ENCODE measurements at places on chromosomes 12 and 14.

DNA sequence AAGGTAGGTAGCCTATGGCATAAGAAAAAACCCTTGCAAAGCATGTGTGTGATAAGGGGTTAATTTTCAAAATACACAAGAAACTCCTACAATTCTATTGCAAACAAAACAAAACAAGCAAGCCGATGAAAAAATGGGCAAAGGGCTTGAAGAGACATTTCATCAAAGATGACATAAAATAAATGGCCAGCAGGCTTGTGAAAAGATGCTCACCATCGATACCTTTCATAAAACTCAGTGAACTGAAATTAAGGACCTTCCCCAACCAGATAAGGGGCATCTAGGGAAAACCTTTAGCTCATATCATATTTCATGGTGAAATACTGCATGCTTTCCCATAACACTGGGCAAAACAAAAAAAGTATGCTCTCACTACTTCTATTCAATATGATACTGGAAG lies 131.2 kb downstream of the PPM1H start:
- DNase-seq, result no peak

DNA sequence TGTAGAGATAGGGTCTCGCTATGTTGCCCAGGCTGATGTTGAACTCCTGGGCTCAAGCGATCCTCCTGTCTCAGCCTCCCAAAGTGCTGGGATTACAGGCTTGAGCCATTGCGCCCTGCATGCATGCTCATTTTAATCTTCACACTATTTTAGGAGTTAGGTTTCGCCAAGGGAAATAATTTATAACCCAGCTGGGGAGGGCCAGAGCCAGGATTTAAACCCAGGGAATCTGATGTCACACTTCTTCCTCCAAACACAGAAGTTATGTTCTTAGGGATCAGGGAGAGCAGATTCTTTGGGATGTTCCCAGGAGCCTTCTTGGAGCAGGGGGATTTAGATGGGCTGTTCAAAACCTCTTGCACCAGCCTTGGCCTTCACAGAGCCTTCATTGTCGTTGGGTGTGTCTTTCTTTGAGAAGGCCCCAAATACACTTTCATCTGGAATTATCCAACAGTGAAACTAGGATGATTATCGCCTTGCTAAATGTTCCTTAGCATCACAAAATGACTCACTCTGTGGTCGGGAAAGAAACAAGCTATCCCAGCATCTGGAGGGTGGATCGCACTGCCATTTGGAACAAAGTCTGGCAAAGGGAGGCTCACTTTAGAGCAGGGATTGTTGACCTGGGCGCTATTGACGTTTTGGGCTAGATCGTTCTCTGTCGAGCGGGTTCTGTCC lies 8.2 kb upstream of the PPP1CC start:
- no peak for DNase-seq

DNA sequence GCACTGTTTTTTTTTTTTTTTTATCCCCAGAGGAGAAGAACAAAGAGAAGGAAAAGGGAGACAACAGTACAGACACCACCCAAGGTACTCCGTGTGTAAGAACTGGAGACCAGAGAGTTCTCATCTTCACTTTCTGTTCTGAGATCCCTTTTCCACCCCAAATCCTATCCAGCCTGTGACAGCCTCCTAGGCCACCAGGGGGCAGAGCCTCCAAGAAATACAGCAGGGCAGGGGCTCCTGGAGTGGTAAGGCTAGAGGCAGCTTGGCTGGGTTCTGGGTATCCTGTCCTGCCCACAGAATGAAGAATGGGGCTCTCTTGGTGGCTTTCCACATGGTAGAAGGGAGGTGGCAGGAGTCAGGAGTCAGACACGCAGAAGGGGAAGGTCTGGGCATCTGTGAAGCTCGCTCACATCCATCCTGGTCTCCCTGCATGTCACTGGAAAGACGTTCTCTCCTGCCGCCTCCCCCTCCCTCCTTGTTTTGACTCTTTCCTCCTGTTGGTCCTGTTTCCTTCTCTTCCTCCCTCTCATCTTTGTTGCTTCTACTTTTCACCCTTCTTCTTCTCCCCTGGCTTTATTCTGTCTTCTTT lies 12.0 kb downstream of the CLSTN3 start:
- peak; percentile 69 for DNase-seq

GRCh38 chr14:75426332-75427125 lies 1.3 kb upstream of the JDP2 start:
- no peak for DNase-seq

GRCh38 chr12:123119808-123120207 lies 31.1 kb downstream of the PITPNM2 start:
- DNase-seq, result peak; percentile 58

GRCh38 chr12:22856178-22856577 lies 231.2 kb downstream of the ETNK1 start:
- no peak for DNase-seq

- DNase-seq, result no peak
Observed at GRCh38 chr14:74583689-74584434, 28.2 kb downstream of the LTBP2 start.

DNA sequence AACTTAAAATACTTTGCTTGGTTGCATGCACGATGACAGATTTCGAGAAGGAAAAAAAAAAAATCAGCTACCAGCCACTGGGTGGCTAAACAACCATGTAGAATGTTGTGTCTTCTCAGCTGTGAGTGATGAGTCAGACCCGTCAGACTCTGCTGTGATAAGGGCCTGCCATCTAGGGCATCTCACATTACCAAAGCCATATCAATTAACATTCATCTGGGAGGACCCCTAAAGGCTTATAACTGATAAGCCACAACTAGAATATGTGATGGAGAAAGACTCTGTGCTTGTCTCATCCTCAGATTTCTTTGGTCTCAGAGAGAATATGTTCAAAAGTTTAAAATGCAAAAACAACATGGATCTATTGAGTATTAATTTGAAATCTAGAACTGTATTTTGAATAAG lies 111.5 kb downstream of the PAX9 start:
- DNase-seq, result no peak

DNA sequence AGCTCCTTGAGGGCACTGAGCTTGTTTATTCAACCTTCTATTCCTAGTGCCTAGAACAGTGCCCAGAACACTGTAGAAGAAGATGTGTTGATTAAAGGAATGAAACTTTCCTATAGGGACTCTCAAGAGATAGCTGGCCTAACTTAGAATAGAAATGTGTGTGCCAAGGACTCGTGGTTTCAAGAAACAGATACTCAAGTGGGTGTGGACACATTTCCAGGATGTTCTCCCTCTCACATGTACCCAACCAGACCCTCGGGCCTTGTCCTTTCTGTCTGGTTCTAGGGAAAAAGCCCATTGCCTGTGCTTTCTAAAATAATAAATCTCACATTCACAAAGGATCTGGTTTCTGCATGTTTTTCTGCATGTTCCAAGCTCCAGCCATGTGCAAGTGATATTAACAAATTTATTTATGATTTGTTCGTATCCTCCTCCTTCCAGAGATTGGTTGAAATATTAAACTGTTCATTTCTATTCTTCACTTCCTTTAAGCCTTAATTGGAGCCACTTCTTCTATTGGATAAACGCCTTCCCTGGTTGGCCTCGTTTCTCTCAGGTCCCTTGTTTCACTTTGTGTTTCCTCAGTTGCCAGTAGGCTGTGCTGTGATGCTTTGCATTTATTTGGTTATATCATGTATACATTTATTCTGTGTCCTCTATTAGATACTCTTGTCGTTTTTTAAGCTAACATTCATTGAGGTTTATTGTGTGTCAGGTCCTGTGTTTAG lies 89.8 kb downstream of the CRADD start:
- peak; percentile 68 for DNase-seq

- no peak for DNase-seq
Observed at GRCh38 chr14:71355324-71356201, 448.3 kb downstream of the PCNX1 start.

- peak; percentile 27 for DNase-seq
Observed at GRCh38 chr12:56723889-56724700, 1.0 kb downstream of the NACA start.

DNA sequence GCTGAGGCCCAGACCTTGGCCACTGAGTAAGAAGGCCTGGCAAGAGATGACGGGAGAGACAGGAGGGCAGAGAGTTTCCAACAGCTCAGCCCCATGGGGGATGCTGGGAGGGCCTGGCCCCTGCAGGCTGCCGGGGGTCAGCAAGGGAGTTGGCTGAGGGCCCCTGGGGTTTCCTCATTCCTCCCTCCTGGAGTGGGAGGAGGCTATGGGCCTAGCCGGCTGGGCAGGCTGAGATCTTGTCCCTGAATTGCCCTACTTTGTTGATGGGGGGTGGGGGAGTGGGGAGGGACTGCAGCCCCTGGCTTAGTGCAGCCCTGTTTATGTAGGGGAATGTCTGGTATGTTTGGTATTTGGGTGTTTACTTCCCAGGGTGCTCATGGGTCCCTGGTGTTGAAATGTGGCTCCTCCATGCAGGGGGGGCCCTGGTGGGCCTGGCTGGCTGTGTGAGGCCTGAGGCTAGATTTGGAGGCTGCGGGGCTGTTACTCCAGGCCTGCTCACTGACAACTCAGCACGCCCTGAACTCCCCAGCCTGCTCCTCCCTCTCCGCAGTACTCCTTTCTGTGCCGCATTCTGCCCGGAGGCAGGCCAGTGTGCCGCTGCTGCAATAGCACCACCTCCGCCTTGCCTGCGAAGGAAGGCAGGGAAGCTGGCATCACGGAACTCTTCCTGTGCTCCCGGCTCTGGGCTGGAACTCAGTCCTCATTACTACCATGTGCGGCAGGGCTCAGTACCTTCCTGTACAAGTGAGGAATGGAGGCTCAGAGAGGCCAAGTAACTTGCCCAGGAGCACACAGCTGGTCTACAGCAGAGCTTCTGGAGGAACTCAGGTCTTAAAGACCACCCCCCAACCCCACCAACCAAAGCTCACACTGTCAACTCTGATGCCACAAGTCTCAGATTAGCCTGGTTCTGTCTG lies 25.3 kb downstream of the JDP2 start:
- DNase-seq, result no peak

- DNase-seq, result peak; percentile 46
Observed at GRCh38 chr12:47079981-47080724, 394 bp upstream of the AMIGO2 start.

GRCh38 chr12:102735104-102735503 lies 181.9 kb downstream of the PAH start:
- DNase-seq, result no peak

GRCh38 chr12:33322519-33322918 lies 117.1 kb downstream of the SYT10 start:
- no peak for DNase-seq

GRCh38 chr14:68651075-68651474 lies 141.8 kb downstream of the ZFP36L1 start:
- DNase-seq, result no peak

DNA sequence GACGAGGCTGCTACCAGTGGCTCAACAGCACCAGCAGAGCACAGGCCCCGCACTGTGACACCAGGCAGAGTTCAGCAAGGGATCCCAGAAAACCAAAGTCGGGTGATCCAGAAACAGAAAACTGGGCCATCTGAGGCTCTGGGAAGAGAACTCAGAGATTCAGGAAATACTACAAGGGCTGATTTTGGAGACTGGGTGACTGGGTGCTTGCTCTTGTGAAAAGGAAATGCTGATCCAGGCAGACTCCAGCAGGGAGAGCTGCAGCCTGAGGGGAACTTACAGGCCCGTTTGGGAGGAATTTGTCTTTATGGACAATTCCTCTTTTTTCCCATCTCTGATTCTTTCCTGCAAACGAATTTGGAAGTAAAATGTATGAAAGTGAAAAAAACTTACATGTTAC lies 28.2 kb downstream of the FOXN3 start:
- DNase-seq, result no peak

DNA sequence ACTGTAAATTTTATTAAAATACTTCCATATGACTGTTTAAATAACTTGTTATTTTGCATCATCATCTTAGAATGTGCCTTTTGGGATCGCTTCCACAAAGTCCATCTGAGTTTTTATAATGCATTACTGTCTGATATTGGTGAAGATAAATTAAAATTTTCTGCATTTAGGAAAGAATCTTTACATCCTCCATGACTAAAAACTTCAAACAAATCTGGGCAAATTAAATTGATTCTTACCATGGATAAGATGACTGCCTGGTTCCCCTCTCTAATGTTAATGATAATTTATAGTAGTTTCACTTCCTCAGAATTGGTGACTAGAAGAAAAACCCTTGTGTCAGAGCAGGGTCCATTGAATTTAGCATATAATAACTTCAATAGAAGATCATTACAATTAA lies 94.7 kb upstream of the SLC38A4 start:
- no peak for DNase-seq

DNA sequence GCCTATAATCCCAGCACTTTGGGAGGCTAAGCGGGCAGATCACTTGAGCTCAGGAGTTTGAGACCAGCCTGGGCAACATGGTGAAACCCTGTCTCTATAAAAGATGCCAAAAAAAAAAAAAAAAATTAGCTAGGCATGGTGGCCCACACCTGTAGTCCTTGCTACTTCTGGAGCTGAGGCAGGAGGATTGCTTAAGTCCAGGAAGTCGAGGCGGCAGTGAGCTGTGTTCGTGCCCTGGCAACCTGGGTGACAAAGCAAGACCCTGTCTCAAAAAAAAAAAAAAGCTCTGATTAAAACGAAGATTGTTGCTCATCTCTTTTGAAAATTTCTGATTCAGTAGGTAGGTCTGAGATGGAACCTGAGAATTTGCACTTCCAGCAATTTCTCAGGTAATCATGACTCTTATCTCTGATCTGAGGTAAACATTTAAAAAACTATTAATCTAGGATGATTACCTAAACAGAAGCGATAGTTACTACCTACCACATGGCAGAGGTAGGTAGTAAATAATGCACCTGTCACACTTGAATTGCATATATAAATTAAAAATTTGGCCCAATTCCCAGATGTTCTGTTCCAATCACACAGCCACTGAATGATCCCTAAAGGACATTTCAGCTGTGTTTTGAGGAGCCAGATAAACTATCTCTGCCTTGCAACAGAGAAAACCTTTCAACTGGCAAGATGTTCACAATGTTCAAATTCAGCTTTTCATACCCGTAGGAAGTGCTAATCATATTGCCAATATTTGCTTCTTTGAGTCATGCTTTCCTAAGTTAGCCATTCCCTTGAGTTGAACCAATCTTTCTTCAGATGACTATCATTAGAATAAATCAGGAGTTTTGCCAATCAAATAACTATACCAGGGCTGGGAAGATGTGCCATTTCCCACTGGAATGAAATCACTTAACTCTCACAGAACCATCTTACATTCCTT lies 4.2 kb upstream of the TEP1 start:
- no peak for DNase-seq

DNA sequence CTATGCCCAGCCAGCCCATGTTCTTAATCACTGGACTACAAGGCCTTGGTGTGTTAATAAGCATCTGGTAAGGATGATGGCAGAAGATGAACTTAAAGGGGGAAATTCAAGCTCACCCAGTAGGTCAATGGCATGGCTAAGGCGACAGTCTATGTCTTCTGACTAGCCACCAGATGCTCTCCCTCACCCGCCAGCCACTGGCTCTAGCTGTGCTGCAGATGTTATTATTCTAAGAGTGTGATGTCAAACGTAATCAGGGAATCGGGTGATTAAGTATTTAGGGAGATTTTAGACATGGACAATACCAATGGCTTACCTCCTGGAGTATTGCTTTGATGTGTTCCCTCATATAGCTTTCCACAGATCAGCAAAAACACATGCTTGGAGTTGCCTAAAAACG lies 39.2 kb upstream of the MAX start:
- no peak for DNase-seq

DNA sequence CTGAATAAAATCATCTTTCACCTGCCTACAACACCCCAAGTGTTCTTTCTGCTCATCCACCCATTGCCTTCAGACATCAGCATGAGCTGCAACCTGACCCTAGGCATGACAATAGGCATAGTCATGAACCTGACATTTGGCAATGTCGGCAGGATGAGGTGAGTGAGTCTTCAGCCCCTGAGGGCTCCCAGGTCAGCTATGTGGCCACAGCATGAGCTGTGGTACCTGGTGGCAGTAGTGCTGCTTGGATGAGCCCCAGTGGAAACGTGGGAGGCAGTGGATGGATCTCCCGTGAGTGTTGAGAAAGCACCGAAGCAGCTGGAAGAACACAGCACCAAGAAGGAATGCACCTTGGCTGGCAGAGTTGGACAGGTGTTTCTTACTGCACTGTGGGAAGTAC lies 334.8 kb upstream of the FAR2 start:
- no peak for DNase-seq
